ENCODE measurements at places on chromosomes 3 and 15.

DNA sequence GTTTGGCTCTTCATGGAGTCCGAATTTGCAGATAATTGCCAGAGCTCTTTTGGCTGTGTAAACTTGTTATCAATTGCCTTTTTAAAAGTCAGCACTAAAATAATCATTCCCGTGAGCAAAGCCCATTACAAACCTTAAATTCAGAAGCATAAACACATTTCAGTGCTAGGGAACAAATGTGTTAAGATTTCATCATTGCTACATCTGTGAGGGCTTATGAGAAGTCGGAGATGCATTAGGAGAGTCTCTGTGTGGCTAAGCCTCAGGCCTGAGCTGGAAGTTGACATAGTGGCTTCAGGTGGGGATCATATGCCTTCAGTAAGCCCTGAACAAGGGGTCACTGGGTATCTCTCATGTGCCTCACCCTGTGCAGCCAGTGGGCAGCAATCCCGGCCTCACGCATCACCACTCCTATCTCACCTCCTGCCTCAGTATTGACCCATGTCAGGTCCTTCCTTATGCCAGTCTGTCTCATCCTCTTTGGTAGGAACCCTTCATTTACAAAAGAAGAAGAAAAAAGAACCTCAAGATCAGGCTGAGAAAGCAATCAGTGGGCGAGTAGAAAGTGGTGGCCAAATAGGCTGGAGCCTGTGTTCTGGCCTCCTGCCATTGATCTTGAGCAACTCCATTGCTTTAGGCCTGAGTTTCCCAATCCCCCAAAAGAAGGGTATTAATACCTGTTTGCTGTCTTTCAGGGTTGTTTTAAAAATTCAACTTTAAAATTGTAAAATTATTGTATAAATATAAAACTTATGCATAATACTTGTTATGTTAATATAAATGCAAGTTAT lies 233.5 kb downstream of the IL20RB start:
- DNase-seq, result no peak

GRCh38 chr15:77810130-77810571 lies 177.4 kb upstream of the LINGO1 start:
- no peak for DNase-seq

DNA sequence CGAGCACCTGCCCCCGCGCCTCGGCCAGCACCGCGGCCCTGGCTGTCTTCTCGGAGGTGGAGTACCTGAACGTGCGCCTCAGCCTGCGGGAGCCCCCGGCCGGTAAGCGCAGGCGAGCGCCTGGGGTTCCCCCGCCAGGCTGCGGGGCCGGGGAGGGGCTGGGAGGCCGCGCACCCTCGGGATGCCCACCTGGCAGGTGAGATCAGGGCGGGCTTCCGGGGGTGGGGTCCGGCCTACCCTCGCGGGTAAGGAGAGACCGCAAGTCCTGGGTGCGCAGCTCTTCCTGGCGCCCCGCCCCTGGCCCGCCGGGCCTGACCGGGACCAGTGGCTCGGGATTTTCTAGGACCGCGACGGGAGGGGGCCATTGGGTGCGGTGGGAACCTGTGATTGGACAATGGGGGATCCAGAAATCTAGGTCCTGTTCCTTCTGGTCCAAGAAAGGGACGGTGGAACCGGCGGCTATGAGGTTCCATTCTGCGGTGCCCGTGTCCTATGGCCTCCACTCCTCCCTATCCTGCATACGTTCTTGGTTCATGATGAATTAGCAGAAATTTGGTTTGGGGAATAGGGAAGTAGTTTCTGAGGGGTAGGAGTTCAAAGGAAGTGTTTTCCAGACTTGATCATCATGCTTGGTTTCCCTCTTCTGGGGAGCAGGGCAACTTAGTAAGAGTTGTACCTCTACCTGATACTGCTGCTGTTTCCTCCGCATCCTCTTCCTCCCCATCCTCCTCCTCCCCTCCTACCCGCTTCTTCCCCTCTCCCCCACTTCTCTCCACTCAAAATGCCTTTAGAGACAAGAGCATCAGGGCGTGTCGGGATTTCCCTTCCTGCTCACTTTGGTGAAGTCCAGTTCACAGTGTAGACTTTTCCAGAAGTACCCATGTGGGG lies 808 bp downstream of the ARRDC4 start:
- DNase-seq, result peak; percentile 15

- DNase-seq, result no peak
These were observed 327.4 kb downstream of the EPHA3 start for GRCh38 chr3:89434621-89435380.

DNA sequence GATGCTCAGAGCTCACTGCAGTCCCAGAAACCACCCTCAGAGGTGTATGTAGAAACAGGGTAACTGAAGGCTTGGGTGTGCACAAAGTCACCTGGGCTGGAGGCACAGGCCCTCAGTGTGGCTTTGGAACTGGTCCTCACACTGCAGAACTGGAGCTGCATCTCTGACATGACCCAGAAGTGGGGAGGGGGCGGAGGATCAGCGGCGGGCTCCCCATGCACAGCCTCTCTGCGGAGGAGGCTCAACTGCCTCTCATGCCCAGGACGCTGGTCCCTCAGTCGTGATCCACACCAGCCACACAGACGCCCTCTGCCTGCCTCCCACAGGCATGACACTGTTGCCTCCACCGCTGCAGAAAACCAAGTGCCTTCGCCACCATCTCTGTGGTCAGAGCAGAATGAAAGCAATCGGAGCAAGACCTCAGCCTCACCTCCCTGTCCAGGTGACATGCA lies 73.7 kb downstream of the TM2D3 start:
- no peak for DNase-seq

DNA sequence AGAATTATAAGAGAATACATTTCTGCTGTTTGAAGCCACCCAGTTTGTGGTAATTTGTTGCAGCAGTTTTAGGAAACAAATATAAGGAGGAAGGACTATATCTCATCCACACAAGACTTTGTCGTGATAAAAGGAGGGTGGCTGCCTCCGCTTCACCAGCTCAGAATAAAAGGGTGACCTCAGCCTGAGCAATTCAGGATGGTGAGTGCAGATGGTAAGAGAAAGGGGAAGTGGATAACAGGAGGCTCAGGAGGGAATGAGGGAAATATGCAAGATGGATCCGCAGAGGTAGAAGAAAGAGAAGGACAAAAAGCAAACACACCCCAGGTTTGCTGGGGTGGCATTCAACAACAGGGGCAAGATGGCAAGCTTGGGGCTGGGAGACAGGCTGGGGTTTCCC lies 108.1 kb upstream of the TNFAIP8L3 start:
- DNase-seq, result no peak

- no peak for DNase-seq
These were observed 19.2 kb downstream of the ALS2CL start for GRCh38 chr3:46674031-46674845.

Data from germinal center (tissue), 1 donor.